ENCODE measurements at places on chromosomes 2 and 18.

- peak; percentile 16 for DNase-seq
These were observed 116.0 kb downstream of the TNS1 start for GRCh38 chr2:217886720-217887309.

DNA sequence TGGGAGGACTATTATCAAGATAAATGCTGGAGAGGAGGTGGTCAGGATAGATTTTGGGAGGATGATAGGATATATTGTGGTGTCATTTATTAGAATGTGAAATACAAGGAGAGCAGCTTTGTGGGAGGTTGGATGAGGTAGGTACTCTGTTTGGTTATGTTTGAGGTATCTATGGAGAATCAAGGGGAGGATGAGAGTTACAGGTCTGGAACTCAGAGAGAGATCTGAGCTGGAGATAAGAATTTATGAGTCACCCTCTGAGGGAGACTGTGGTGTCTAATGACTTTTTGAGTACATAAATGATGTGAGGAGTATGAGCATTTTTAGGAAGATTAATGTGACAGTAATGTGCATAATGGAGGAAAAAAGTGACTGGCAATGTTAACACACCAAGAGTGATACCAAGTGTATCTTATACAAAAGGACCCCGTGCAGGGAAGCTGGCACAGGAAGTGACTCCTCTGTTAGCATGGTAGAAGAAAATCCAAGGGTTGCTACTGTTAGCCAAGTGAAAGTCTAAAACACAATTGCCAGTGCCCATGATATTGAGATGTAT lies 48.2 kb downstream of the CRIM1 start:
- no peak for DNase-seq

DNA sequence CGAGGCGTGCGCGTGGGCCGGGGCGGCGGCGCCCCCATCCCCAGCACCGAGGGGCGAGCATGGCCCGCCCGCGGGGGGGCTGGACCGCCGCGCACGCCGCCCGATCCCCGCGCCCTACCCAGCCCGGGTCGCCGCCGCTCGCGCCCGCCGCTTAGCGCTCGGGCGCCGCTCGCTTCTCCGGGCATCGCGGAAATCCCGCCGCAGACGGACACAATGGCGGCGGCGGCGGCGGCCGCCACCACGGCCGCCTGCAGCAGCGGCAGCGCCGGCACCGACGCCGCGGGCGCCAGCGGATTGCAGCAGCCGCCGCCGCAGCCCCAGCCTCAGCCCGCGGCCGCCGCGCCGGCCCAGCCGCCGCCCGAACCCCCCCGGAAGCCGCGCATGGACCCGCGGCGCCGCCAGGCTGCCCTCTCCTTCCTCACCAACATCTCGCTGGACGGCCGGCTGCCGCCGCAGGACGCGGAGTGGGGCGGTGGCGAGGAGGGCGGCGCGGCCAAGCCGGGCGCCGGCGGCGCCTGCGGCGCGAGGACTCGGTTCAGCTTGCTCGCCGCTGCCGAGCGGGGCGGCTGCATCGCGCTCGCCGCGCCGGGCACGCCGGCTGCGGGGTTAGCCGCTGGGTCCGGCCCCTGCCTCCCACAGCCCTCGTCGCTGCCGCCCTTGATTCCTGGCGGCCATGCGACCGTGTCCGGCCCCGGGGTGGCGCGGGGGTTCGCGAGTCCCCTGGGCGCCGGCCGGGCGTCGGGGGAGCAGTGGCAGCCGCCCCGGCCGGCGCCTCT lies 453 bp downstream of the CABLES1 start:
- no peak for DNase-seq

GRCh38 chr18:39845106-39845505 lies 2109.9 kb upstream of the PIK3C3 start:
- DNase-seq = no peak

DNA sequence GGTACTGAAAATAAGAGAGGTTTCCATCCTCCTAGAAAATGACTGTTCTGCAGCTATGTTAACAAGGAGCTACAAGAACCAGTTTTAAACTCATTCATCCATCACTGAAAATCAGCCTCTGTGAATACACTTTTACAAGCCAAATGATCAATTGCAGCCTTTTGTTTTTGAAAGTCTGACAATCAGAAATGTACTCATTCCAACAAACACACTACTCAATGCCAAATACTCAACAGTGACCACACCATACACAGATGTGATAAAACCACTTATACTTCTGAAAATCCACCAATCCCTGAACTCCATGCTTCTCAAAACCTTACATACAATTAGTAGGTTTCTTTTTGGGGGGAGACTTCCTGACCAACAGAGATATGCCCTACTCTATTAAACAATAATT lies 663.9 kb upstream of the CHAC2 start:
- DNase-seq = no peak

GRCh38 chr18:73962256-73962655 lies 185.4 kb downstream of the FBXO15 start:
- DNase-seq = no peak

DNA sequence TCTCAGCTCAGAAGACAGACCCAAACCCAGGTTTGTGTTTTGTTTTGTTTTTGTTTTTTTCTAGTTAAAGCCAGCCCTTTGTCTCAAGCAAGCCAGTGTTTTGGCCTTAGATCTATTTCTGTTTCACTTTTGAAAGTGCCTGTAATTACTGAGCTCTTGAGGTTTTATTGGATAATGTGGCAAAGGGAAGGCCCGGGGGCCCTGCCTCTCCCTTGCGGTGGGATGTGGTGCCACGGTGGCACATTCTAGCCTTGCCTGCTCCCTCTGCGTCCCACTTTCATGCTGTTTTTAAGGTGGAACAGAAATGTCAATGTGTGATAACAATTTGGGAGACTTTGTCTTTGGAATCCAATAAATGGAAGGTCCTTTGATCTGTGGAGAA lies 2.5 kb downstream of the HPCAL1 start:
- no peak for DNase-seq

- DNase-seq = no peak
These were observed 47.7 kb downstream of the ZC3H15 start for GRCh38 chr2:186533717-186534116.

DNA sequence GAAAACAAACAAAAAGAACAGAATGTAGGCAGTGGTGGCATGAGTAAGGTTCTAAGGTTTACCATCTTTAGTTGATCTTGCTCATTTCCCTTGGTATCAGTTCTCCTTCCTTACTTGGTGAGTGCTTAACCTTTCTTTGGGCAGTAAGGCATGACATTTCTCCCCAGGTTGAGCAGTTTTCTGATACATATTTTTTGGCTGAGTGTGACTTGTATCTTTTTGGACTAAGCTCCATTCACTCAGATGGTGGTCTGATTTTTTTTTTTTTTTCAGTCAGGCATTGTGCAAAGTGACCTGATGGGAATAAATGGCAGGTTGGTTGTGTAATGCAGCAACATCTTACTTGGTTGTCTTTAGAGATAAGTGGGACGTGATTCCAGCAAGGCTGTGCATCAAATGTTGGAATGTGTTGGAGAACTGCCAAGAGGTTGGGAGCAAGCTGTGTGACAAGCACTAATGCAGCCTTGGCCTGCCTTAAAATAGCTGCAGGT lies 15.1 kb downstream of the SPTBN1 start:
- no peak for DNase-seq

DNA sequence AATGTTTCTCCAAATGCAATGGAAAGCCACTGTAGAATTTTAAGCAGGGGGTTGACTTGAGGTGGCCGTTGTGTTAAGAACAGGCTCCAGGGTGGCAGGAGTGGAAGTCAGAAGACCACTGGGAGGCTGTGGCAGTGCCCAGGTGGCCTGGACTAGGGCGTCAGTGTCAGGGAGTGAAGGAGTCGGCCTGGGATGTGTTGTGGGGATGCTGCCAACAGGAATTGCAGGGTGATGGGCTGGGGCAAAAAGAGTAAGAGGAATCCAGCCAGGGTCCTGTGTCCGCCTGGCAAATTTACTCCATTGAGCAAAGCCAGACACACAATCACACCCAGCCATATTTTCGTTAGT lies 55.1 kb downstream of the ACAA2 start:
- no peak for DNase-seq

GRCh38 chr2:108978709-108979111 lies 10.3 kb downstream of the EDAR start:
- no peak for DNase-seq

DNA sequence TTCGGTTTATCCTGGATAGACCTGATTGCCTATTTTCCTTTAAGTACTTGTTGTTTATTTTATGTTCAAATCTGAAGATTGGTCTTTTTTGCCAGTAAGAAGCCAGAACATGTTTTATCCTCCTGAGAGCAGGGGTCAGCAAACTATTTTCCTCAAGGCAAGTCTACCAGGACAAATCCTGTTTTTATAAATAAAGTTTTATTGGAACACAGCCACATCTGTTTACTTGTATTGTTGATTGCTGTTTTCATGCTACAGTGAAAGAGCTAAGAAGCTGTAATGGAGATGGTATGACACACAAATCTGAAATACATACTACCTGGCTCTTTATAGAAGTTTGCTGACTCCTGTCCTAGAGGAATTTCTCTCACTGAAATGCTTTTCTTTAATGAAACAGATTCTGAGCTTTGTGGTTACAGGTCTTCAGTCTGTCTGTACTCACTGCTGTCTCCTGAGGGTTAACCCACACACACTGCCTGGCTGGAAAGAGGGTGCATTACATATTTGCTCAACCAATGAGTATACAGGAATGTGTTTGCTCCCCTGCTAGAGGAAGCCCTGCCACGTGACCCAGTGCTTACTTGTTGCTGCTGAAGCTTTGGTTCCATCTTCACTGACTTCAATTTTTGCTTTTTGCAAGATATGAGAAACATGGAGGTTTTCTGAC lies 22.6 kb downstream of the MRPL44 start:
- no peak for DNase-seq

DNA sequence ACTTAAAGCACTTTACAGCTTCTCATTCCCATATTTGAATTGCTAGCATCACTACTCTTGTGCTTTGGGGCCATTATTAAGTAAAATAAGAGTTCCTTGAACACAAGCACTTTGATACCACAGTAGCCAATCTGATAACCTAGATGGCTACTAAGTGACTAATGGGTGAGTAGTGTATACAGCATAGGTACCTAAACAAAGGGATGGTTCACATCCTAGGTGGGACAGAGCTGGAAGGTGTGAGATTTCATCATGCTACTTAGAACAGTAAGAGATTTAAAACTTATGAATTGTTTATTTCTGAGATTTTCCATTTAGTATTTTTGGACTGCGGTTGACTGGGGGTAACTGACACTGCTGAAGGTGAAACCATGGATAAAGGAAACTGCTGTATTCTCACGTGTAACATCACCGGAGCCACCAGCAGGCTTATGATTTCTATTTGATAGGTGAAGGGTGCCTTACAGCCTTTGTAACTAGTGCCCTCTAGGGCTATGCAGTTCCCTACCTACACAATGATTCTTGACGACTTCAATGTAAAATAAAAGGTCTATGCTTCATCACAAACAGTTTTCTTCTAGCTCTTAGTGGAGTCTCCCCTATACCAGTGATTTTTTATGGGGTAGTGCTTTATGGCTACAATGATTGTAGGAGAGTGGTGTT lies 22.1 kb upstream of the CRIM1 start:
- no peak for DNase-seq
